Liver (tissue), 10 donors: ENCODE measurements at places on chromosomes 5 and 9. TPM values are rescaled to one million over a fixed set of nuclear protein-coding genes. Genes with fewer than 3 reads are reported as not detected.

Gene ALDH1A1
- 178 TPM for total RNA-seq

Gene LCN12
- total RNA-seq: 2.3 TPM

Gene POU5F2
- total RNA-seq: 2.2 TPM

Gene CNTNAP3
- total RNA-seq: 4.4 TPM

Gene FAT2
- total RNA-seq: under 0.01 TPM

Gene PTGDS
- total RNA-seq: 5.4 TPM

Gene MAMDC4
- total RNA-seq: 4.0 TPM

Gene TMEM8B
- total RNA-seq: 5.4 TPM

Gene GNA14
- total RNA-seq: 1.1 TPM

Gene COL23A1
- total RNA-seq: 1.4 TPM

Gene TMOD1
- total RNA-seq: 20.0 TPM

Gene FCN2
- 124 TPM for total RNA-seq
